ENCODE measurements at places on chromosomes 12 and 14. TPM values are rescaled to one million over a fixed set of nuclear protein-coding genes. Genes with fewer than 3 reads are reported as not detected.

CDK17 gene
- total RNA-seq = 46.6 TPM

MYBPC1 gene
- not detected for total RNA-seq

SAMD15 gene
- total RNA-seq = 1.7 TPM

KRT71 gene
- total RNA-seq = not detected

LRRC43 gene
- total RNA-seq = 1.2 TPM

LMO3 gene
- 0.39 TPM for total RNA-seq

TMEM253 gene
- not detected for total RNA-seq

FOXN4 gene
- not detected for total RNA-seq

ARPC3 gene
- 136 TPM for total RNA-seq

KRT6C gene
- not detected for total RNA-seq

SYT1 gene
- total RNA-seq = 25.2 TPM

BMP4 gene
- 20.0 TPM for total RNA-seq

GCN1 gene
- total RNA-seq = 152 TPM

FLVCR2 gene
- 0.69 TPM for total RNA-seq

CD69 gene
- not detected for total RNA-seq

BICDL1 gene
- total RNA-seq = not detected

GLIPR1L2 gene
- 0.46 TPM for total RNA-seq

NDRG2 gene
- total RNA-seq = 1.0 TPM

SLC7A8 gene
- 8.0 TPM for total RNA-seq

SLC35F4 gene
- total RNA-seq = not detected

HNRNPA1 gene
- 210 TPM for total RNA-seq

ANO2 gene
- total RNA-seq = 0.07 TPM

OAS2 gene
- 4.2 TPM for total RNA-seq

NEUROD4 gene
- not detected for total RNA-seq

C12orf50 gene
- total RNA-seq = not detected

HOXC12 gene
- total RNA-seq = not detected

EFS gene
- total RNA-seq = 15.0 TPM

KRT77 gene
- total RNA-seq = not detected

IFI27 gene
- 10.9 TPM for total RNA-seq

CAPZA3 gene
- not detected for total RNA-seq

HOXC9 gene
- 0.40 TPM for total RNA-seq

CLEC1A gene
- not detected for total RNA-seq

CELA1 gene
- total RNA-seq = not detected

RPGRIP1 gene
- total RNA-seq = not detected

MYO1H gene
- not detected for total RNA-seq
